ENCODE measurements at places on chromosomes 4 and X.

DNA sequence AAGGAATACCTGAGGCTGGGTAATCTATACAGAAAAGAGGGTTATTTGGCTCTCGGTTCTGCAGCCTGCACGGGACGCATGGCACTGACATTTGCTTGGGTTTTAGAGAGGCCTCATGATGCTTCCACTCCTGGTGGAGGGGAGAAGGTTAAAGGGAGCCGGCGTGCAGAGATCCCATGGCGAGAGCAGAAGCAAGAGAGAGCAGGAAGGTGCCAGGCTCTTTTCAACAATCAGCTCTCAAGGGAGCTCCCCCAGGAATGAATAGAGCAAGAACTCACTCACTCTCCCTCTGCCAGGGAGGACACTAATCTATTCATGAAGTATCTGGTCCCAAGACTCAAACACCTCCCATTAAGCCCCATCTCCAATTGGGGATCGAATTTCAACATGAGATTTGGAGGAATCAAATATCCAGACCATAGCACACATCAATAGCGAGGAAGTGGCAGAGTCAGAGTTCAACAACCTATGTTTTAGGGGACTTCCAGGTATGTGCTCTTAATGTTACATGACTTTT, 109.8 kb downstream of the SORBS2 start:
- no peak for DNase-seq

DNA sequence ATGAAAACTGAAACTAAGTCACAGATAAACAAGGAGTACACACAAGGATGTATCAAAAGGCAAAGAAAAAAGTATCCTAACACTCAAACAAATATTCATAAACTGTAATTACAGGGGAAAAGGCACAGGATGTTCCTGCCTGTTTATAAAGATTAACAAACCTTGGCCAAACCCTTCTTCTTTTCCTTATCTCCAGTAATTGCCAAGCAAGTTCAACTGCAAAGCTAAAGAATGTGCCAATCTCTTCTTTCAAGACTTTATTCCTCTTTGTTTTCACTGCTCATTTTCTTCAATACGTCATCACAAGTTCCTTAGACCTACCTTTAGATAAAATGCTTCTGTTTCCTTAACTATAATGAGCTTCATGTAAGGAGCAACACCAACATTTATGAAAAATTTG, 171.2 kb downstream of the AMELX start:
- no peak for DNase-seq

DNA sequence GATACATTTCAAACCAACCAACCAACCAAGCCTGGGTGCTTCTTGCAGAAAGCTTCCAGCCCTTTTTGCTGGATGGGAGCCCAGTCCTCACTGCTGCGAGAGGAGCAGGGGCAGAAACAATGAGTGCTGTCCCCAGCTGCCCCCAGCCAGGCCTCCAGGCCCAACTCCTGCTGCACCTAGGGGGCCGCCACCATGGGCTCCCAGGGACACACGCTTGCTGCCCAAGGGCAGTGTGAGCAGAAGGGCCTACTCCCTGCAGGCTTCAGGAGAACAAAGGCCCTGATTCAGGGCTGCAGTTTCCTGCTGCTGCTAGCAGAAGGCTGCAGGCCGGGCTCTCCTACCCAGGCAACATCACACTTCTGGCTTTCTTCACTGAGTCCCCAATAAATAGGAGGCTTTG, 37.7 kb upstream of the ENPP6 start:
- no peak for DNase-seq

GRCh38 chrX:23656684-23657083, 10.6 kb upstream of the PRDX4 start:
- no peak for DNase-seq

- DNase-seq: no peak
These were observed 415 bp downstream of the SHISA3 start for GRCh38 chr4:42397635-42398170.

- DNase-seq: no peak
These were observed 119.4 kb downstream of the RNF150 start for GRCh38 chr4:141013899-141014298.

DNA sequence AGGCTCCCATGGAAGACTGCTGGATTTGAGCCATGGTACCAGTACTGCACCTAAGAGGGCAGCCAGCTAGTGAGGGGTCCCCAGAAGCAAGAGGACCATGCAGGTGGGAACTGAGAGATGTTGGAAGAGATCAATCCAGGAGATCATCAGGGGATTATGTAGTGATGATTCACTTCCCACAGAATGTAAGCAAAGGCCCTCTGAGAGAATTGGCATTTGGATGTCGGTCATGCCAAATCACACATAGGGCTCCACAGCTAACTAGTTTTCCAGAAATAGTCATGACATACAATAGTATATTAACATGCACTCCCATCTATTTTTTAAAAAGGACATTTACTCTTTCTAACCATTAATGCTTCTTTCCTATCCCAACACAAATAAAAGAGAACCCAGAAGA, 112.5 kb downstream of the RASGEF1B start:
- no peak for DNase-seq

Measured in spinal cord (tissue), 10 donors.